ENCODE measurements at places on chromosomes 5 and 9. TPM values are rescaled to one million over a fixed set of nuclear protein-coding genes. Genes with fewer than 3 reads are reported as not detected.
A peak's percentile ranks its signal among the peaks of the same experiment; 100 is the strongest.

GRCh38 chr9:116490321-116490720 lies 196.8 kb upstream of the TRIM32 start:
- DNase-seq: peak; percentile 43

- no peak for DNase-seq
Observed at GRCh38 chr5:123806644-123807043, 294.7 kb downstream of the CSNK1G3 start.

DNA sequence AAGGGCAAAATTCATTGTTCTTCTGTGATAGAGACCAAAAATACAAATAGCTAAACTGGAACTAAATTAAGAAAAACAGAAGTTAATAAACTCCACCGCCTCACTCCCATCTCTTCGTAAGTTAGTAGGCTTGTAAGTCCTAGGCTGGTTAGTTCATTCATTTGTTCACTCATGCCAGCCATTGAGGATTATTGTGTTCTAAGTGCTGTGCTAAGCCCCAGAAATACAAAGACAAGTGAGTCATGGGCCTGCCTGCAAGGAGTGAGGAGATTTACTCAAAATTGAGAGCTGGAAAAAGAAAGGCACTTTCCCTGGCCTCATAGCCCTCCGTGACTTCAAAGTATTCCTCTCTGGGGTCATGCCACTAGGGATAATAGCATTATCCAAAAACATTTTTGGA lies 8.5 kb downstream of the DOCK8 start:
- no peak for DNase-seq

DNA sequence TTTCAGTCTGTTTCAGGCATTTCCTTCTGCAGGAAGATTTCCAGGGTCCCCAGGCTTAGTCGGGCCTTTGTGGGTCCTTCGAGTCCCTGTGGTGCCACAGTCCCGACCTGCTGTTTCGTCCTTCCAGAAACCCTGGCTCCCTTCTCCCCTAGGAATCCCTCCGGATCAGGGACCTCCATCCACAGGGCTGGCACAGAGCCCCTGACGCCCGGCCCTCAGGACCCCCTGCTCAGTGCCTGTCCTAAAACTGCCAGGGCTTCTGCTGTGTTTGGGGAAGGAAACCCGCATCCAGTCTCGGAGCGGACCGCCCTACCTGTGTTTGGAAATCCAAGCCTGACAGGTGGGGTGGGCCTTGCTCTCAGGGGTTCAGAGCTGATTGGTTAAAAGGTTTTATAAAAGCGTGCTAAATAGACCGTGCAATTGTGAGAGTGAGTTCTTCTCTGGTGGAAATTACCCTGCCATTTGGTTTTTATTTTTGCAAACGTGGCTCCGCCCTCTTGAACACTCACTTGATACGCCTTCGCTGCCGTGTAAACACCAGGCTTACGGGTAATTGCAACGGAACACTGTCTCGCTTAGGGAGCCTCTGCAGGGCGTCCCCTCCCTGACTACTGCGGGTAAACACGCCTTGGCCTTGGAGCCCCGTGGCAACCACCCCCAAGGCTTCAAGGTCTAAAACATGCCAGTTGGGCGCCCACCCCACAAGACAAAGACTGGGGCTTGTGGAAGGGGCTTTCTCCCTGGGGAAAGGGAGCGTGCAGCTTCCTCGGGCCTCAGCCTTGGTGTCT lies 121.2 kb downstream of the PHF2 start:
- DNase-seq: no peak

The CLIC3 gene
- 33.3 TPM for total RNA-seq

- DNase-seq: peak; percentile 82
Observed at GRCh38 chr5:65100911-65101631, 332.3 kb downstream of the CWC27 start.

DNA sequence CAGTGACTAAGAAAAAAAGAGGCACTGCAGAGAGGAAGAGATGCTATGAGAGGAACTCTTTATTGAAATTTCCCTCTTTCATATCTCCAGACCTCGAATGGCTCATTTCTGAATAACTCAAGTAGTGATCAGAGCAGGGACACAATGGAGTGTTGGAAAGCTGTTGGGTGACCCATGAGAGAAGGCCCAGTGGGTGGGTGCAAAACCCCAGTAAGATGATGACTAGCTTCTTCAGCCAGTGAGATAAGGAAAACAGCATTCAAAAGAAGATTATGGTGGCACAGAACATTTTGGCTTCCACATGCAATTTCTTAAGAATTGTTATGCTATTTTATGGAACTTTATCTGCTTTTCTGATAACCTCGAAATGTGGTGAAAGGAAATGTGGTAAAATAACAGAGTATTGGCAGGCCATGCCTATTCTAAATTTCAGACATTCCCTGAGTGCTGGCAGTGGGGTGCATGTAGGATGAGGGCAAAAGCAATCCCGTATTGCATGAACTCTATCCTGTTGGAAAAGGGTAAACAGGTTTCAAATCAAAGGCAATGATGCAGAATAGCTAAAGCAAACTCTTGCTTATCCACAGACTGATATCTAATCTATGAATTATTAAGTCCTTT lies 128.0 kb upstream of the KLF9 start:
- DNase-seq: no peak

The AHRR gene
- total RNA-seq: 33.7 TPM

- DNase-seq: peak; percentile 90
Observed at GRCh38 chr9:91047993-91048607, 246.5 kb downstream of the SYK start.

- DNase-seq: peak; percentile 0
Observed at GRCh38 chr5:102090770-102091169, 205.3 kb downstream of the SLCO4C1 start.

DNA sequence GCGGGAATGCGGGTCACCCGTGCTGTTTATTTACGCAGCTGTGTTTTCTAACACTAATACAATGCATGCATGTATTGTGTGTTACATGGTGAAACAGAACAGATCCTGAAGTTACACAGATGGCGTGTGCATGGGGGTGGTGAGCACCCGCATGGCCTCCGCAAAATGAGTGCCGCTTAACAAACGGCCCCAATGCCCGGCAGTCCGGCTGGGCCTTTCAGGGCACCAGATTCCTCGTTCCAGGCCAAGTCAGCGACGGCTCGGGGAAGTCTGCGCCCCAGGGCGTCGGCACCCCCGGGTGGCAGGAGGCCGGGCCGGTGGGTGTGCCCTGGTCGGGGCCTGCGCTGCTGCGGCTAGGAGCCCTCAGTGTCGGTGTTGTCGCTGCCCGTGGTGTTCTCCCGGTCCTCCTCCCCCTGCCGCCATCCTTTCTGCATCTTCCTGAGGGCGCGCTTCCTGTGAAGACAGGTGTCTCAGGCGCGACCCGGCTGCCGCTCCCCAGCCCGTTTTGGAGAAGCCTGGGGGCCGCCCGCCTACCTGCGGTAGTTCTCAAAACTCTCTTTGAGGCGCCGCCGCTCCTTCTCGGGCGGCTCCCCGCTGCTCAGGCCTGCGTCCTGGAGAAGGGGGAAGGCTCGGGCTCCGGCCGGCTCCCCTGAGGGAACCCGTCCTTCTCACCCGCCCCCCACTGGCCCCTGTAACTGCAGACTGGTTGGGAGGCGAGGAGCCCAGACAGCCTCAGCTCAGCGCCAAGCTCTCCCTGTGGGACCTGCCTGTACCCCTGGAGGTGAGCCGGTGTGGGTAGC lies 605 bp upstream of the DNLZ start:
- no peak for DNase-seq

DNA sequence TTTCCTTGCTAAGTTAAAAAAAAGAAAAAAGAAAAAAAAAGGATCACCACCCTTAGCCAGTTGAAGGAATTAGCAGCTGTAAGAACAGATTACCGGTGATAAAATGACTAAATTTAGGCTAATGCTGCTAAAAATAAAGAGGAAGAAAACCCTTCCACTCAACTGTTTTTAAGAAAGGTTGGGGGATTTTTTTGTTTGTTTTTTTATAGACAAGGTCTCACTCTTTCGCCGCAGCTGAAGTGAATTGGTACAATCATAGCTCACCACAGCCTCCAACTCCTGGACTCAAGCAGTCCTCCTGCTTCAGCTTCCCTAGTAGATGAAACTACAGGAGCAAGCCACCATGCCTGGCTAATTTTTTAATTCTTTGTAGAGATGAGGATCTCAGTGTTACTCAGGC lies 101.7 kb downstream of the SNCAIP start:
- DNase-seq: no peak
